ENCODE measurements at places on chromosomes 6 and 20.

GRCh38 chr6:13484138-13484708 is 3.2 kb downstream of the GFOD1 start:
- peak; percentile 34 for DNase-seq

DNA sequence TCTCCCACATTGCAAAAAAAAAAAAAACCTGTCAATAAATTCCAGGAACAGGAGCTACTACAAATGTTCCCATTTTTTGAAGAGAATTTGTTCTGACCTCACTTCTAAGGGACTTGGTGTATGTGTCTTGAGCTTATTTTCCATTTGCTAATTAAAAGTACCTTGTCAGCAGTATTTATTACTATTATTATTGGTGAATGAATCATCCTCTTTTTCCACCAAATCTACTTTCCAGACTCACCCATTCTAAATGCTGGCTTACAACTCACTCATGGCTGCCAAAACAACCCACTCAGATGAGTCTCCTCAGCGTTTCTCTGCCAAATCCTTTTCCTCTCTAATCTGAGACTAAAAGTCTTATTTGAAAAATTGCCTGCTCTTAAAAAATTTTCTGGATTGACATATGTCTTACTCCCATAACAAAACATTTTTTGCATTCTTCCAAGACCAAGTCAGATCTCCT is 33.2 kb upstream of the TASP1 start:
- DNase-seq: no peak

DNA sequence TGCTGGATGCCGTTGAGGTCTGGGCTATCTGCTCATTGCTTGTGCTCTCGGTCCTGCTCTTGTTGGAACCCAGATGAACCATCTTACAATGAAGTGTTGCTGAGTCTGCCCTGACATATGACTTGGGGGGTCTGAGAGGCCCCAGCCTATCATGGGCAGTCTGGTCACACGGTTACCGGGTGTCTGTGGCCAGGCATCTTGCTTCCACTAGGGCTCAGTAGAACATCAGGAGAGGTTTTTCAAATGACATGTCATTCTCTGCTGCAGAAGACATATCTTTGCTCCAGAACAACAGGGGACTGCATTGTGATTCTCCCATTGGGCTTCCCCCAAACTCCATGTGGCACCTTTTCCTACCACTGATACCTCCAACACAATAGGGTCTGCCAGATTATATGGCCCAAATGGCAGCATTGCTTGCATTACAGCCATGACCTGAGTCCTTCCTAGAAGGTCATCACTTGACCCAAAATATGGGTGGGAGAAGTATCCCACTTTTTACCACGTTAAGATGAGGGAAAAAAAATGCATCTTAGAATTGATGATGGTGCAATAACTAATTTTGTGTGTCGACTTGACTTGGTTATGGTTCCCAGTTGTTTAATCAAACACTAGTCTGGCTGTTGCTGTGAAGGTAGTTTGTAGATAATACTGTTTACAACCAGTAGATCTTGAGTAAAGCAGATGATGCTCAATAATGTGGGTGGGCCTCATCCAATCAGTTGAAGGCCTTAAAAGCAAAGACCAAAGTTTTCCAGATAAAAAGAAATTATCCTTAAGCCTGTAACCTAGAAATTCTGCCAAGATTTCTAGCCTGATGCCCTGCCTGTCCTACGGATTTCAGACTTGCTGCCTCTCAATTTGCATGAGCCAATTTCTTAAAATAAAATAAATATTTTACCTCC is 241.0 kb downstream of the QKI start:
- no peak for DNase-seq

- DNase-seq: no peak
Observed at GRCh38 chr6:135087403-135087802, 32.8 kb upstream of the HBS1L start.

DNA sequence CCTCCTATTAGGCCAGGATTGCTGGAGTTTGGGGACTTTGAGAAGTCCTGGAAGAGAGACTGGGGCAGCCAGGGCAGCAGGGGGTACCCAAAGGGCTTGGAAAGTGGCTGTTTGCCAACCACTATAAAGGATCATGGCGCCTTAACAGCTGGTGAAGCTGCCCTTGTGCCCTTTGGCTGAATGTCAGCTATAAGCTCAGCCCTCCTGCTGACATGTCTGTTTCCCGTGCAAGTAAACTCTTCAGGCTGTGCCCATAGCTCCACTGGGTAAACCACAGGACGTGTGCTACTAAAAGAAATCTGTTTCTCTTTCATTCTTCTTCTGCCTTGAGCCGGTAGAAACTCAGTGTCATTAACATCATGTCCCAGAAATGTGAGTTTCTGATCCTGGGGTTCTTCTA is 97.3 kb downstream of the CAP2 start:
- no peak for DNase-seq

DNA sequence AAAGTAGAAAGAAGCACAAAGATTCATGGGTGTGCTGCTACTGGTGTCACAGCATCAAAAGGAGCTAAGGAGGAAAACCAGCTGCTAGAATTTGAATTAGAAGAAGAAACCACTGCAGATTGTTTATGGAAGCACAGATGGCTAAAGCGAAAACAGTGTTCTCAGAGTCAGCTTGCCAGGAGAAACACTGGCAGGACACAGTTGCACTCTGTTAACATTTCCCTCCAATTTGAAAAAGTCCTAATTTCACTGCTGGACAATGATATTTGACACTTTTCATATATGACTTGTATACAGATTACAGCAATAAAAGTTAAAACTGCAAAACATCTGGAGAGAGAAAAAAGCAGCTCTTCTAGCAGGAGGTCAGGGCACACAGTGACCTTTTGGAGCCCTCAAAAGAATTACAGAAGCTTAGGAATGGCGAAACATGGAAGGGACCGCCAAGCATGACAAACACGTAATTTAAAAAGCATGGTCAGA is 314.5 kb downstream of the COL12A1 start:
- no peak for DNase-seq

GRCh38 chr6:56904068-56904467 is 50.8 kb upstream of the BEND6 start:
- DNase-seq: no peak

GRCh38 chr6:33414592-33415271 is 3.2 kb downstream of the CUTA start:
- no peak for DNase-seq

GRCh38 chr6:3347247-3347646 is 88.5 kb downstream of the PSMG4 start:
- peak; percentile 44 for DNase-seq

DNA sequence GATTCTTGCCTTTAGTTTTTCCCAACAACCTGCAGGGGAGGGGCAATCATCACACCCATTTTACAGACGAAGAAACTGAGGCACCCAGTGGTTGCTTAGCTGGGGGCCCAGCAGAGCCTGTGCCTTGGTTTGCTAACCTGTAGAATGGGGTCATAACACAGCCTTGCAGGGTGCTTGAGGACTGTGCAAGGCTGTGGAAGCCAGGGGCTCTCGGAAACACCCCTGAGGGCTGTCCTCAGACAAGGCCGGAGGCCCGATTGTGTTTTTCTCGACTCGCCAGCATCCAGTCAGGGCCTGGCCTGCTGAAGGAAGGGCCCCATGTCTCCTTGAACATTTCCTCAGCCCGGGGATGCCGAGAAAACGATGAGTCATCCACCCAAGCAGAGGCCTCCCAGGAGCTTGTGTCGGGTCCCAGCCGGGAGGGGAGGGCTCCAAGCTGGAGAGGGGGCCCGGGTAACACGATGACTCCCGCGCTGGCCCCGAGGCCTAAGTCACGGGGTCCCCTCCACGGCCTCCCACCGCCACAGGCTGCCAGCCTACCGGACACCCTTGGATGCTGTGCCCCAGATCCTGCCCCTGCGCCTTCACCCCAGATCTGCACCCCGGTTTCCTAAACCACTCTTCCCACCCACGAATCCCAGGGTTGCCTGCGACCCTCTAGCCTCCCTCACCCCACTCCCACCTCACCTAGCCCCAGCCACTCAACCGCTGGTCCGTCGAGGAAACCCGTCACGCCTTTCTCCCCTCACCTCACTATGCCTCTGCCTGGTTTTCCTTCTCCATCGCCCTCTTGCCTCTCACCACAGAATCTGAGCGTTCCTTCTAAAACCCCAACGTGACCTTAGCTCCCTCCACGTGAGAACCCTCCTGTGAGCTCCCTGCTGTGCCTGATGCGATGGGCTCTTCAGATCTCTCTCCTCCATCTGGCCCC is 10.6 kb downstream of the NOL4L start:
- DNase-seq: peak; percentile 56

DNA sequence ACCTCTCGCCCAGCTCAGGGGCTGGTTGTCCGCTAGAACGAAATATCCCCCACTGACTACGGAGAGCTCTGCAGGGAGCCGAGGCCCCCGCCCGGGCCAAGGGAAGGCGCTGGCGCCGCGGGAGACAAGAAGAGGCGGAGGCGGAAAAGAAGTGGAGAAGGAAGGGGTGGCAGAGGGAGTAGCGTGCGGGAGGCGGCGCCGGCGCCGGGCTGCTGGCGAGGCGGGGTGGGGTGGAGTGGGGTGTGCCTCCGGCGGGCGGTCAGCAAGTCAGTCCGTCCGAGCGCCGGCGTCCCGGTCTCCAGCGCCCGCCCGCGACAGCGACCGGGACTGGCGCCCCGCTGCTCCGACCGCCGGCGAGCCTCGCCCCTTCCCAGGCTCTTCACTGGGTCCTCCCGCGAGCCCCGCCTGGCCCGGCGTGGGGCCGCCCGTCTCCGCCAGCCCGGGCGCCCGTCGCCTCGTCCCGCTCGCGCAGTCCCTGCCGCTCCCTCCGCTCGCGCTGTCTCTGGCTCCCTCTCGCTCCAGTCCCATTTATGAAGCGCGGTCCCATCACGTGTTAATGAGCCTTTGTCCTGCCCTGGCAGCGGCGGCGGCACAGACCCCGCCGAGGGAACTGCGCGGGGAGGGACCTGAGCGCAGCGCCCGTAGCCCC is at the start of gene CNR1:
Gene CNR1 (minus strand): TSS at position 504 of the 649 bp plus-strand sequence. CDS start 21,073 bp downstream, outside the sequence.
- no peak for DNase-seq

DNA sequence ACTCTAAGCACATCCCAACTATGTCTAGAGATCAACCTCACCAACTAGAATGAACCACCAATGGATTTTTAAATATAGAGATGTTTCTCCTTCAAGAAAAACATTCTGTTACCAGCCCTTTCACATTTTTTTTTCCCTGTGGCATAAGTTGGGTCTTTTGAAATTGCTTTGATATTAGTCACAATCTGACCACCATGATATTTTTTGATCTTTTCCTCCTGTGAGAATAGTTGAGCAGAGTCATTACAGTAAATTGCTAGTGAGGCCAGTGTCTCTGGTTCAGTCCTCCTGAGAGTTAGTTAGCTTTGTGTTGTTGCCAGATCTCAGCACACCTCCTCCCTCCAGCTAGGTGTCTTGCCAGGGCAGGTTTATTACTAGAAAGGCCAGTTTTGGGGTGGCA is 79.7 kb upstream of the MYLIP start:
- DNase-seq: no peak

DNA sequence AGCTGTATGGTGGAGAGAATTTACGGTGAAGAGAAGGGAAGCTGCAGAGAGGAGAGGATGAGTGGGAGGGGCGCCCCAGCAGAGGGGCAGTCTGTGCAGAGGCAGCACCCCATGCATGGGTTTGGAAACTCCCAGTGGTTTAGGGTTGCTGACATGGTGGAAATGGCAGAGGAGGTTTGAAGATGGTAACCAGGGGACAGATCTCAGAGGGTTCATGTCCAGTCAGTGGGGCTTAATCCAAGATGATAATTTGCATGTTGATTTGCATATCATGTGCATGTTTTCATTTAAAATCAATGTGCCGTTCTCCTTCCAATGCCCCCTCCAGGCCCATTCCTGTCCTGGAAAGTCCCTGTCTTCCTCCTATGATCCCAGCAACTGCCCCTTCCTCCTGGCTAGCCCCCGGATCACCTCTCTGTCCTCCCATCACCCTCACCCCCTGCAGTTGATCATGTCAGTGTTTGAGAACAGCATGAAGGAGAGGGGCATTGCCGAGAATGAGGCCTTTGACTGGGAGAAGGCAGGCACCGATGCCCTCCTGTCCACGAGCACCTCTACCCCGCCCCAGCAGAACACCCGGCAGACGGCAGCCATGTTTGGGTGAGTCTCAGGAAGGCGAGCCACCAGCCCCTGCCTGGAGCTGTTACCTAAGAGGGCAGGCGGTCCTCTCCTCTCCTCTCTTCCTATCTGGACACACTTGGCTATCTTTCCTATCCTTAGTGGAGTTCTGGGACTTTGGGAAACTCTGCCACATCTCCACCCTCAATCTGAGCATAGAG is 14.3 kb downstream of the TTBK1 start:
- DNase-seq: no peak

- no peak for DNase-seq
Observed at GRCh38 chr20:41370176-41370575, 3.6 kb upstream of the EMILIN3 start.

DNA sequence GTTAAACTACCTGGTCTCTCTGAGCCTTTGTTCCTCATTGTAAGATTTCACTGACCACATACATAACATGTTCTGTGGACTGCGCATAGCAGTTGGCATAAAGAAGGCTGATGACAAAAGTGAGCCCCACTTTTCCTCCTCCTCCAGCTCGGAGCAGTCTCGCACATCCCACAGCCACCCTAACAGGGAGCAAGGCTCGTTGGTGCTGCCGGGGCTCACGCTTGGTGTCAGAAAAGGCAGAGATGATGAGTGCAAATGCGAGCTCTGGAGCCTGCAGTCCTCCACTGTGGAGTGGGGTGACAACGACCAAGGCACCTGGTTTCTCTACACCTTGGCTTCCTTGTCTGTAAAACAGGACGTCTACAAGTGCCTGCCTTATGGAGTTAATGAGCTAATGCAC is 9.7 kb downstream of the TGM3 start:
- no peak for DNase-seq

GRCh38 chr6:99341862-99342455 is 7.5 kb downstream of the FAXC start:
- no peak for DNase-seq

DNA sequence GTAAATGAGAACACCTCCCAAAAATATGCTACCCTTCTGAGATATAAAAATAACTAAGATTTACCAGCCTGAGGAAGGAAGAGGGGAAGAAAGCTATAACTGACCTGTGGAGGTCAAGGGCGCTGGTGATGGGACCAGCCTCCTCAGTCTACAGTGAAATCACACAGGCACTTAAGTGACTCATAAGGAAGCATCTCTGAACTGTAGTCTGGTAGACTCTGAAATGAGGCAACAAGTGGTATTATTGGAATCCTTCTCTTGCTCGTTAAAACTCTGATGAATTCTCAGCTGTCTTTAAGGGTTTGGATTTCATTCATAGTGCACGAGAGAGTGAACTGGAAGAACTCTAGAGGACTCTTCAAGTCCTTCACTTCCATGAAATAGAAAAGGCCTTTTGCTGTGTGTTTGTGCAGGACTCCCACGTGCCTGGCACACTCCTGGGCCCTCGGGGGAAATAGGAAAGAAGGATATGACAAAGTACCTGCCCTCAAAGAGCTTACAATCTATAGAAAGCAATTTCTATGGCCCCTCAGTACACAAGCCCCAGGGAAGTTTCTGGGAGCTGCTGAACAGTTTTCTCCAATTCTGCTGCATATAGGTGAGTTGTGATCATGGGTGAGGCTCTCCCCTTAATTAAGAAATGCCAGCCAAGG is 231.8 kb upstream of the RREB1 start:
- DNase-seq: no peak

DNA sequence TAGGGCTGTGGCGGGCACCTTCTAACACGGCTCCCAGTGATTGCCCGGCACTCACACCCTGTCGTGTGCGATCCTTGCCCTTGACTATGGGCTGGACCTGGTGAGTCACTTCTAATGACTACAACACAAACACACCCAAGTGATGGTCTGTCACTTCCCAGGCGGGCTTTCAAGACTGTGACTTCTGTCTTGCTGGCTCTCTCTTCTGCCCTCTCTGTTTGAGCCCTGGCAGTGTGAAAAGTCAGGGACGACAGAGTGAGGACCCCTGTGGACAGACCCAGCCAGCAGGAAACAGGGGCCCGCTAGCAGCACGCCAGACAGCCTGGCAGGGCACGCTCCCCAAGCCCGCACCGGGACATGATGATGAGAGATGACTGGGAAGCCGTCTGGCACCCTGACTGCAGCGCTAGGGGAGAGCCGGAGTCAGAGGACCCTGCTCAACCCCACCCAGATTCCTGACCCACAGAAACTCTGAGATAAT is 43.0 kb downstream of the KIF16B start:
- no peak for DNase-seq

Measured in hematopoietic multipotent progenitor cell treated with erythropoietin and hydrocortisone succinate and interleukin-3 and kit ligand, for 15 days (in vitro differentiated cells).